ENCODE measurements at places on chromosomes 4 and X.

- no peak for DNase-seq
Observed at GRCh38 chr4:71417150-71417549, 78.3 kb downstream of the SLC4A4 start.

DNA sequence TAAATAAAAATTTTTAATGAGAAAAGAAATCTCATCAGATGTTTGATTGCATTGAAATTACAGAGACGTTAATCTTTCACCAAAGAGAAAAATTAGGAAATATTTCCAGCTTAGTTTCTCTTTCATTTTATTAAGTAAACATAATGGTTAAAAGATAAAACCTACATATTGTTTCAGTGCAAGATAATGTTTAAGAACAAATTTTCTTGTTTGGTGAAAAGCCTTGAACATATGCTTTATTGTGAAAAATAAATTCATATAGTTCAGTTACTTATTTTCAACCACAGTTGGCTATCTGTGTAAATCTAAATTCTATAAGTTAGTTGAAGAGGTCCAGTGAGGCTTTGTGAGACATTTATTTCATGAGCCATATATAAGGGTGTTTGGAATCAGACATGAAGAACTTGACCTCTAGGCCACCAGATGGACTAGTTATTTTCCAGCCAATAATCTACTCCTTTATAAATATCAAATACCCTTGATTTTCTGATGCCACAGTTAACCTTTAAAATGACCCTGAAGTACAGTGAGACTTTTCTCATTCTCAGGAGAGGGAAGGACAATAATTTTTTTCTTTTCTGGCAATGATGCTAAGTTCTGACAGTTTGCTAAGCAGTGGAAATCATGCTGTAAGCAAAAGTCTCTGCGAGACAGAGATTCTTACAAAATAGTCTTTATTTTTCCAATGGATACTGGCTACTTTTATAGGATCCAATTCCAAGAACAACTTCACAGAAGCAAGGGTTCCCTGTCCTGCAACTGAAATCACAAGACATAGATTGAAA, 2.5 kb downstream of the ARSJ start:
- no peak for DNase-seq

DNA sequence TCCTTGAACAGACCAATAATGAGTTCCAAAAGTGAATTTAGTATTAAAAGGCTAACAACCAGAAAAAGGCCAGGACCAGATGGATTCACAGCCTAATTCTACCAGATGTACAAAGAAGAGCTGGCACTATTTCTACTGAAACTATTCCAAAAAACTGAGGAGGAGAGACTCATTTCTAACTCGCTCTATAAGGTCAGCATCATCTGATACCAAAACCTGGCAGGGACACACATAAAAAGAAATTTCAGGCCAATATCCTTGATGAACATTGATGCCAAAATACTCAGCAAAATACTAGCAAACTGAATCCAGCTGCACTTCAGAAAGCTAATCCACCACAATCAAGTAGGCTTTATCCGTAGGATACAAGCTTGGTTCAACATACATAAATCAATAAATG, 35.8 kb upstream of the USP46 start:
- DNase-seq: no peak

DNA sequence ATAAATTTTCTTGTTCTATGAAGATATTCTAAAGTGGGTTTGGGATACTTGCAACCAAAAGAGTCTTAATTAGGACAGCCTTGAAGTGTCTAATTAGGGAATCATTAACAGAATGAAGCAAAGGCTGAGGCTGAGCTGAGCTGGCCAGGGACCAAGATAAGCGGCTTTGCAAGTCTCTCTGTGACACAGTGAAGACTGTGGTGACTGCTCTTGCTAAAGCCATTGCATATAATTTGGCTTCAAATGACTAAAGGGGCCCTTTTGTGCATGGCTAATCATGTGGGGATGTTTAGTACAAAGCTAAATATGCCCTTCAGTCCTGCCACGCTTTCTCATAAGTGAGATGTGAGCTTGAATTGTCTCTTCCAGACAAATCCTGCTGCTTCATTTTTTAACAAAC, 31.2 kb upstream of the GYPA start:
- DNase-seq: no peak

- DNase-seq: no peak
Observed at GRCh38 chrX:154603438-154604430, 15.3 kb downstream of the CTAG1B start.

DNA sequence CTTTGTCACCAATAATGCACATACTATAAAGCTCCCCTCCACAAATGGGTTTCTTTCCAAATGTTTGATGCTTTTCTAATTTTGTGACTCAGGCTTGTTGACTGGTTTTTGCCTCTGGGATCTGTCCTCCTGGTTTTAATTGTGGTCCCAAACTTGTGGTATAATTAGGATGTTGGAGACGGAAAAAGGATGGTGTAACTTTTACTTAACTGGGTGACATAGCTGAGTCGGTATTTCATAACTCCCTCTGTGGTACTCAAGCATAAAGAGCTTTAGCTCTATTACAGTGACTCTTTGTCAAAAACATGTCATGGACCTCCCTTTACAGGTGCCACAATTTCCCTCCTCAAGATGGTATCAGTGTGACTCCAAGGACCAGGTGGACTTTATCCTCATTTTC, 119.7 kb upstream of the RBPJ start:
- no peak for DNase-seq

DNA sequence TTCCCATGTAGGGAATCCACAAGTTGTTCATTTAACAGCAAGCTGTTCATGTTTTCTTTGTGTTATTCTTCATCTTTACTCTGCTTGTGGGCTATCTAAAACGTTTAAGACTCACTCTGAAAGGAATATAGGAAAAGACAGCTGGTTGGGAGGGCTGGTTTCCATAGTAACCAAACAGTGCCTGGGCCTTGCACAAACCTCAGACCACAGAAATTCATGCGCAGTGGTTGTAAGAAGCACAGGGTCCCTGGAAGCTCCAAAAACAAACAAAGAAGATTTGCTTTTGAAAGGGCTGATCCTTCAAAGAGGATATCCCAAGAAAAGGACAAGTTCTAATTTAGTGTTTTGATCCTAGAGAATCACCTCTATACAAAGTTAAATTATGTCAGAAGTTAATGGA, 7.8 kb downstream of the SERTM2 start:
- DNase-seq: no peak

DNA sequence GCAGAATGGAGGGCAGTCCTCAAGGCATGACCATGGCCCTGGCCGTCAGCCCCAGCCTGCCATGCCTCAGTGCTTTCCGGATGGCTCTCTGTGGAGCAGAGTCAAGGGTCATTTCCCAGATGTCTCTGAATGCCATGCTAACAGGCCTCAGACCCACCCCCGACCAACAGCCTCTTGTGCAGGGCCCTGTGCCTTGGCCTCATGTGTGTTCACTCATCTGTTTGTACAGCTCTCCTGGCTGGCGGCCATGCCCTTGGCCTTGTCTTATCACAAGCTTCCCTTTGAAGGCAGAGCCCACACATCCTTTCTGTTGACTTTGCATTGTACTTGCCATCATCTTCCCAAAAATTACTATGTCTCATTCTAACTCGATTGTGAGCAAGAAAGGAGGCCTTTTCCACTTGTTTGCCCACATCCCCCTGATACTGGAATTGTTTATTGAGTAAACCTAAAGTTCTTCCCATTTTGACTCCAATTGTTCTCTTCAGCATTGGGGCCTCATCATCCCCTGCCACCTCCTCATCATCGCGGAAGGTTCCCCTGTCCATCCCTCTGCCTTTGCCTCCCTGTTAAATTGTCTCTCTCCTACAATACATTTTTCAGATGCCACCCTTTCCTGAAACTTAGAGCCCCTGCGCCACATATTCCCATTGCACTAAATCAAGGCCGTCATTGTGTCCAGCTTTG, 6.3 kb downstream of the CA5B start:
- DNase-seq: no peak

Measured in activated T-cell treated with anti-CD3 and anti-CD28 coated beads for 24 hours (primary cell).